Activated naive CD4-positive, alpha-beta T cell treated with anti-CD3 and anti-CD28 coated beads for 36 hours (primary cell): ENCODE measurements at places on chromosomes 7 and 10.

DNA sequence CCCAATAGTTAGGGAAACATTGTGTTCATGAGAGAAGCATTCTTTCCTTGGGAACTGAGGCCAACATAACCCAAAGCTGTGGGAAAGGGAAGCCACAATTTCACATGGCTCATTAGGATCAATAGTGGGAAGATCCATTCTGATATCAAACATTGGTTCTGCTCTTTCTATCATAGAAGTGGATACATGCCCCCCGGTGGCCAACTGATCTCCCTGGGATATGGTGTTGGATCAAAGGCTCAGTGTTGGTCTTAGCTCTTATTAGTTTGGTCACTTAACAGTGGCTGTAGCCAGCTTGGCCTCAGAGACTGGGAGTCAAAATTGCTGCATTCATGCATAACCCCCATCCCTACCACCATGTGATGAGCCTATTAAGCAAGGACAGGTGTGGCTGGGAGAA, 6.7 kb upstream of the GIMAP4 start:
- DNase-seq: no peak

- no peak for DNase-seq
Observed at GRCh38 chr7:8263048-8263447, 1.1 kb upstream of the ICA1 start.

DNA sequence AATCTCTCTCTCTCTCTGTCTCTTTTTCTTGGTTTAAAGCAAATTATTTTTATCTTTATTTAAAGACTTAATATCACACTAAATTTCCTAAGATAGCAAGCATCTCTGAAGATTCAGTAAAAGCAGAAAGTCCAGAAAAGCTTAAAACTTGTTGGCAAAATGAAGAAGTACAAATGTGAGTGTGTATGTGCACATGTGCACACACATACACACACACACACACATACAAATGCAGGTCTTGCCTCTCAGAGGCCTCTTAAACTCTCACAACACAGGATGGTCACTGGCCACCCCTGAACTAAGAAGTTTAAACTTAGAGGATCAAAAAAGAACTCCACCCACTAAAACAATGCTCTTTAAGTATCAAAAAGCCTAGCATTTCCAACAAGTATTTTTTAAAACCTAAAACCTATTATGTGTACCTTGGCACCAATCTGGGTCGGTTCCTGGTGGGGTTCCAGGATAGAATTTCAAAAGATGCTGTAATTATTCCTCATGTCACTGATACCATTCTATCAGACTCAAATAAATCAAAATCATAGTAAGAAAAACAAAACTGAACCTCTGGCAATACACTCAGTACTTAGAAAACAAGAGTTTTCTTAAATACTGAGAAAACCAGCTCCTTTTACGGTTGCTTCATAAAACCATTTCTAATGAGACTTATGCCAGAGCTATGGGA, 55.0 kb downstream of the SORBS1 start:
- no peak for DNase-seq

DNA sequence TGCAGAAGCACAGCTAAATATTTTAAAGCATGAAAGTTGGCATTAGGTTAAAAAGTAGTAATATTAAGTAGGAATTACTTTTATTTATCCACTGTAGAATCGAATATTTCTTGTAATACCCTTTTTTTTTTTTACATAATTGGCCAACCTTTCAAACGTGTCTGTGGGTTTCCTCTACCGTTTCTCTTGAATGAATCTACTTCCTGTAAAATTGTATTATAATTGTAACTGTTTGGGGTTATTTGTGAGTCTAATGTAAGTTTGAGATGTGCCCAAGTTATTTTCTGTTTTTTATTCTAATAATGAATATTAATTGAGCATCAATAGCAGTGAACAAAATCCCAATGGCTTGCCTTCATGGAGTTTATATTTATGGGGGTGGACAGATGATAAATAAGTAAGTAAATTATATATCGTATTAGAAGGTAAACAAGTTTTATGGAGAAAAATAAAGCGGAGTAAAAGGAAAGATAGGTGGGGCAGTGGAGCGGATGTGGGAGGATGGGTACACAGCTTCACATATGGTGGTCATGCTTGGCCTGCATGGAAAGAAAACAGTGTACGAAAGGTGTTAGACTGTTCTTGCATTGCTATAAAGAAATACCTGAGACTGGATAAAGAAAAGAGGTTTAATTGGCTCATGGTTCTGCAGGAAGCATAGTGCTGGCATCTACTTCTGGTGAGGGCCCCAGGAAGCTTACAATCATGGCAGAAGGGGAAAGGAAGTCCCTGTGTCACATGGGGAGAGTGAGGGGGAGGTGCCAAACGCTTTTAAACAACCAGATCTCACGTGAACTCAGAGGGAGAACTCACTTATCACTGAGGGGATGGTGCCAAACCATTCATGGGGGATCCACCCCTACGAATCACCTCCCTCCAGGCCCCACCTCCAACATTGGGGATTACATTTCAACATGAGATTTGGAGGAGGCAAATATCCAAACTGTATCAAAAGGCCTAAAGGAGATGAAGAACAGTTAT, 5.4 kb downstream of the TSPAN13 start:
- no peak for DNase-seq

- no peak for DNase-seq
Observed at GRCh38 chr7:157757211-157757610, 420.4 kb downstream of the DNAJB6 start.

DNA sequence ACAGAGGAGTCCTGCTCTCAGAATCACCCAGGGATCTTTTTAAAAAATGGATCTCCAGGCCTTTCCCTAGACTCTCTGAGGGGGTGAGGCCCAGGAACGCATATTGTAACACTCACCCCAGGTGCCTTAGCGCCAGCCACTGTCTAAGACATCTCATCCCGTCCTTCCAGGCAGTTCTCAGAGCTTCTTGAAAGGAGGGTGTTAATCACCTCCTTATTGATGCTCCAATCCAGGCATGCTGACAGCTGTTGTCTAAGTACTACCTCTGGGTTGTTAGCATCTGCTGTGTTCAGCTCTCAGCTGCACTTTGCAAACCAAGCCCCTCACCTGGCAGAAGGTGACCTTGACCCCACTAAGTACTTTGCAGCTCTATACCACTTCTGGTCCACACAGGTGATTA, 36.0 kb downstream of the KIAA1549 start:
- no peak for DNase-seq

GRCh38 chr7:43593010-43593409, 10.1 kb downstream of the STK17A start:
- no peak for DNase-seq
